ENCODE measurements at places on chromosomes 1 and 21.

DNA sequence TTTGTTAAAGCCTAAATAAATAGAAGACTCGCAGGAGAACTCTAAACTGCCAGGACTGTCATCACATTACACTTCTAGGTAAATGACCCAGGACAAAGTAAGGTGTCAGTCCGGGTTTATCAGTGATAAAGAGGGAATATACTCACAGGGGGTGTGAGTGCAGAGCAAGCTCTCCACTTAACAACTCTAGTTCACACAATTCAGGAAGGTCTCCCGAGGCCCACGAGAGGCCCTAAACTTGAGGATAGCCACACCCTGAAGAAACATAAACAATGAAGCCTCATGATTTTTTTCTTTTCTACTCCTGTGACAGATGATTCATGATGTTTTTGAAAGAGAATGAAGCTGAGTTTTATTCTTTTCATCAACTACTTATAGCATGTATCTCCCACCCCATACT lies 65.6 kb upstream of the EXO1 start:
- DNase-seq: no peak

DNA sequence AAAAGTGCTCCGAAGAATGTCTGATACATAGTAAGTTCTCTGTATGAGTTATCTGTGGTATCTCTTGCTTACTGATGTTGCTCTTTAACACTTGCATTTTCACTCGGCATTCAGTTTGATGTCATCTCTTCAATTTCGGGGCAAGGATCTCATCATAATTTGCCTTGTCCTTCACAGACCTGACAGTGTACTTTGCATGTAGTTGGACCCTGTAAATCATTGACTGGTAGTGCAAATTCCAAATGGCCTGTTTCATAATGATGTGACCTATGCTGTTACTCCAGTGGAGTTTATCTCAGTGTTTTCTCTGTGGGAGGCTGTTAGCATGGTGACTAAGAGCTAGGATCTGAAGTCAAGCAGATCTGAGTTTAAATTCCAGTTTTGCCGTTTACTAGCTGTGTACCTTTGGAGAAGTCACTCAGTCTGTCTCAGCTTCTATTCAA lies 34.2 kb upstream of the ABCD3 start:
- DNase-seq: no peak

GRCh38 chr1:101920577-101920976 lies 76.1 kb downstream of the OLFM3 start:
- DNase-seq: no peak

- DNase-seq: no peak
These were observed 124.3 kb downstream of the DISC1 start for GRCh38 chr1:231750818-231751362.

GRCh38 chr21:27769763-27770162 lies 802.9 kb upstream of the ADAMTS5 start:
- no peak for DNase-seq

DNA sequence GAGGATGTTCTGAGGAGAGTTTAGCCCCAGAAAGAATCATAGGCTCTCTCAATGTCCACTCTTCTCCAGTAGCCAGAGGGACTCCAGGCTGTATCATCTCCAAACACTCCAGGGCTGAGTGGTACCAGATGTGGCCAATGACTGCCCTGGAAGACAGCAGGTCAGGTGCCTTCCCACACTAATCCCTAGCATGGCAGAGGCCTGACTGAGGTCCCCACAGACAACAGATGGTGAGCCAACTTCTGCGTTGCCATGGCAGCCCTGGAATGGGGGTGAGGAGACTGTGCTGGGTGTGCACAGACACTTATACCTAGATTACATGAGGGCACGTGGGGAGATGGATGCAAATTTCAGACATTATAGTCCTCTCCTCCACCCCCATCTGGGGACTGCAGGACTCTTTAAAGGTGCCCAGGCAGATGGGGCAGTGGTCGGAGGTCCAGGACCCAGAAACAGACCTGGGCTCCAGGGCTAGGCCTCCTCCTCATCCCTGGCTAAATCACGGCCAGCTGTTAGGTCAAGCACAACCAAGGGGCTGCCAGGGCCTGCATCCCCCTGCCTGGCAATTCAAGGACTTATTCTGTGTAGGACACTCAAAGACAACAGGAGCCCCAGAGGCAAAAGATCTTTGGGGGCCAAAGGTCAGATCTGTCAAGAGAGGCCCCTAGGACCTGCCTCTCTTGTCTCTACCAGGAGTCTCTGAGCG lies 42.9 kb downstream of the CAMK2N1 start:
- DNase-seq: no peak

Measured in stimulated activated CD8-positive, alpha-beta memory T cell treated with anti-CD3 and anti-CD28 coated beads, Interleukin-4, amount 100 ng/mL, for 1 hour (primary cell).